ENCODE measurements at places on chromosomes 7 and 10.

DNA sequence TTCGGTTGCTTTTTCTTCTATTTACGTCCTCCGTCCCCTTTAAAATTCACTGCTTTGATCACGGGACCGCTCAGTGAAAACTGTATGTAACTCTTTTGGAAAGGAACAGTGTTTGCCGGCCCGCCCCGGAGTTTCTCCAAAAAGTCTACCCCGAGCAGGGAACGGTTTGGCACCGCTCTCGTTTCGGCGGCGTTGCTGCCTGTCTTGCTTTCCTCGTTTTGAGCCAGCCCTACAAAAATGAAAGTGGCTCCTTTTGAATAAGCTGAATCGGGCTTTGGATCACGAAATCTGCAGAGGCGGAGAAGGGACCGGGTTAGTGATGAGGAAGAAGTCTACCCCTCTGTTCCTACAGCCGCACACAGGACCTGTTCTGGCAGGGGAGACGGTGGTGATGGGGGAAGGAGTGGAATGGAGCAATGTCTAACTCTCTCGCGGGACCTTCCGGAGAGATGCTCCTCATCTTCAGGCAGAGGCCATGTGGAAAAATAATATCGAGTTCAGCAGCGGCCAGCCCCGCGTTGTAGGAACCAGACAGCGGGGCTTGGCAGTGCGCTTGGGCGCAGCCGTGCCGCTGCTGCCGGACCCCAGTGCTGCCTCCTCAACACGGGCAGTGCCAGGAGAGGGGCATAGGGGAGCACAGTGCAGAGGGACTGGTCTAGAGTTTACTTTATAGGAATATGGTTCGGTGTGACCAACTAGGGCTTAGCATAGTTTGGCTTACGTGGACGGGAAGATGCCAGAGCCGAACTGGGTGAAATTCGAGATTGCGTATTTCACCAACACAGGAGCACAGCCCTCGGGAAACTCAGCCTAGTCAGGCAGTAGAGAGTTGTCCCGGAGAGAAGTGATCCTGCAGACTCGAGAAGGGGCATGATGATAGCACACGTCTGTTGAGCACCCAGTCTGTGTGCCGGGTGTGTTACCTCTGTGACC, 1.4 kb downstream of the HTRA1 start:
- DNase-seq = peak; percentile 57

GRCh38 chr7:43799605-43800004, 41.1 kb downstream of the BLVRA start:
- no peak for DNase-seq

GRCh38 chr10:101686133-101686925, 8.6 kb downstream of the FBXW4 start:
- no peak for DNase-seq

DNA sequence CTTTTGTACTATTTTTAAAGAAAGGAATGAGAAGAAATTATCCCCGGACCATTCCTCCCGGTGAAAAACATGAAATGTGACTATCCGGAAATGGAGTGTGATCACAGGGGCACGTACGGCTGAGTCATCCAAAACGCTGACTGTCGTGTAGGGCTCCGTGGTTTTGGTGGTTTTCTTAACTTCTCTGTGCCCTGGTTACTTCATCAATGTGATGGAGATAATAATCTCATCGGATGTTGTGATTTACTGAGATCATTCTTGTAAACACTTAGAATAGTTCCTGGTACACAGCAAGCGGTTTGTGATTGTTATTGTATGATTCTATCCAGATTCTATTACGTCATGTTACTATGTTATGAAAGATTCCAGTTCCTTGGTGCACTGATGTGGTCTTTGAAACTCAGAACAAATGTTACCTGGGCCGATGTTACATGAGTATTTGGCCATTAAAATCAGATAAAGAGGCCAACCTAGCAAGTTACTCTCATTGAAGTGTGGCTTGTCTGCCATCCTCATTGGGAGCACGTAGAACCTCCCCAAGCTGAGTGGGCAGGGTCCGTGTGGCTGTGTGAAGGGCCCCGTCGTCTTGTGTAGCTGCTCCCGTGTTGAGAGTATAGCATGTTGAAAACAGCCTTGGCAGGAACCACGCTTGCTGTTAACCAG, 99.5 kb downstream of the CAMK1D start:
- DNase-seq = peak; percentile 71

- DNase-seq = no peak
These were observed 172.3 kb downstream of the CACNB2 start for GRCh38 chr10:18312374-18313139.

GRCh38 chr10:103706047-103706446, 149.3 kb downstream of the SH3PXD2A start:
- DNase-seq = no peak

DNA sequence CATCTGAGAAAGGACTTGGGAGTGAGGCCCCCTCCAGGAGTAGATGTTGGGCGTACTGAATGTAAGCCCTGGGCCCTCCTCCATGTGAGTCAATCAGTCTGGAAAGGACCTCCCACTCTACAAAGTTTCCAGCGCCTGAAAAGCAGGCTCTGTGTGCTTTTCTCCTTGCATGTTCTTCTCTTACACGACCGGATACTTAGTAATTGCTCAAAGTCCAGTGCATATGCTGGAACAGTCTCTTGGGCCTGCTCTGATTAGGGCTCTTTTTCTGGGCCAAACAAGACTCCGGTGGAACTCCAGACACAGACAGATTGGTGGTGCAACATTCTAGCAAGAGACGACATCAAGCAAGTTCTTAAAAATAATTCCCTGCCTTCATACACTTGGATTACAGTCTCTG, 38.3 kb upstream of the RAPGEF5 start:
- DNase-seq = no peak

DNA sequence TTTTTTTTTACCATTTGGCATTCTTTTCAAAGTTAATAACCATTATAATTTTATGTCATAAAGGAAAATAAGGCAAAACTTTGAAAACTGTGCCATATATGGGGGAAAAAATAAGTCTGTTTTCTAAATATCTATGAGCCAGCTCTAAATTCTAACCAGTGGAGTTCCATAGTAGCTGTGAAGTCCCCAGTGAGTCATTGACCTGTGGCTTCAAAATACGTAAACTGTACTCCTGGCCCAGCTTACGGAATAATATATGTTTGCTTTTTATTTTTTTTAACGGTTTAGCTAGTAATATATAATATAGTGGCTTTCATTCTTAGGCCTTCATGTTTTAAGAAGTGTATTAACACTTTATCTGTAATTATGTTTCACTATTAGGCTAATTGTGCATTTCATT, 20.5 kb downstream of the ZRANB1 start:
- DNase-seq = no peak

- DNase-seq = no peak
These were observed 107.3 kb upstream of the NANOS1 start for GRCh38 chr10:118922226-118922625.

Measured in activated CD8-positive, alpha-beta memory T cell treated with anti-CD3 and anti-CD28 coated beads, Interleukin-2, amount 50 U/mL, for 48 hours (primary cell).